ENCODE measurements at places on chromosomes 16 and 17. TPM values are rescaled to one million over a fixed set of nuclear protein-coding genes. Genes with fewer than 3 reads are reported as not detected.

DNA sequence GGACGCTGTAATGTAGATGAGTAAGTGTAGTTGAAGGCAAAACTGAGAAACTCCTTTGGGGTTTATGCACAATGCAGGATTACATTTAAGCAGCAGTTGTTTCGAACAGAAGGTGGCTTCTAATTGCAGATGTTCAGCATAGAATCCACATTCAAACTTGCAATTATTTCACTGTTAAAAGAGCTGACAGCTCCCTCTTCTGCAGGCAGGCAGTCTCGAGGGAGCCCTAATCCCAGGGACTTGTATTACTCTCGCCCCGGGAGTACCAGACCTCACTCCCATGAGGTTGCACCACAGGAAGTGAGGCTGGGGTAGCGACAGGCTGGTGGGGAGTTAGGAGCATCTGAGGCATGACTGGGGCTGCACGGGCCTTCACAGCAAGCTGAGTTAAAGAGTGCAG lies 484.3 kb upstream of the EEF2KMT start:
- no peak for DNase-seq

SEZ6 gene
- total RNA-seq: not detected

- DNase-seq: no peak
Measured at GRCh38 chr16:13633391-13633861, 286.5 kb upstream of the ERCC4 start.

- DNase-seq: no peak
Measured at GRCh38 chr17:603406-604114, 111.1 kb downstream of the VPS53 start.

CCDC144A gene
- not detected for total RNA-seq

GRCh38 chr16:49574826-49575225 lies 201.2 kb downstream of the C16orf78 start:
- no peak for DNase-seq

DNA sequence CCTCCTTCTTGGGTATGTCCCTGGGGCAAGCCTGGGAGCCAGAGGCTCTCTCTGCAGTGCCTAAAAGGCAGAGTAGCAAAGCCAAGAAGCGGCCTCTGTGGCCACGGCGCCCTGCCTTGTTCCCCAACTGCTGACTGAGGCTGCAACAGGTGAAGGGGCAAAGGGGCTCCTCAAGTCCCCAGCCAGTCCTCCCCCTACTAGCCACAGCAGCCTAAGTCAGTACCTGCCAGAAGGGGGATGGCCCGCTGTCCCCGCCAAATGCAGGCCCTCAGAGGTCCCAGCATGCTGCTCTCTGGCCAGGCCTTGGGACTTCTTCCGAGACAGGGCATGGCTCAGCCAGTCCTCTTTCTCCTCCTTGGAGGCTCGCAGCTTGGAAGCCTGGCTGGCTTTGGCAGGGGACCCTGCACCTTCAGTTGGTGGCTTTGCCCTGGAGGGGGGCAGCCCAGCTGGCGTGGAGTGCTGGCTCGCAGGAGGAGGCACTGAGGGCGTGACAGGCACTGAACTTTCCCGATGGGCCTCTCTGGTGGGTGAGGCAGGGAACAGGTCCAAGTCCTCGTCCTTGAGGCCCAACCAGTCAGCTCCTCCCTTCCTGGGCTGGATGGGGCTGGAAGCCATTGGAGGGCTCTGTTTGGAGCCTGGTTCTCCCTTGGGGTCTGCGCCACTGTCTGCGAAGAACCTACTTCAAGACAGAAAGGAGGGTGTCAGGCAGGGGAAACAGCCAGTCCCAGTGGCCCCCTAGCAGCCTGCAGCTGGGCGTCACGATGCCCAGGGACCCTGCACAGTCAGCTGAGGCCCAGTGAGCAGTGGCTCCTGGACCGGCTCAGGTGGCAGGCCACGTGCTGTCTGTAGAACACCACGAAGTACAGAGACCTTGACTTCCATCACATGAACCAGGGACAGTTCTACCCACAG lies 17.6 kb downstream of the FBF1 start:
- DNase-seq: no peak

- no peak for DNase-seq
Measured at GRCh38 chr17:17511881-17512858, 16.0 kb upstream of the RASD1 start.

CD300A gene
- not detected for total RNA-seq

ANKFN1 gene
- 0.32 TPM for total RNA-seq

Data from SK-MEL-5 (cell line).